Kidney (tissue), 22 donors: ENCODE measurements at places on chromosomes 7 and 10. TPM values are rescaled to one million over a fixed set of nuclear protein-coding genes. Genes with fewer than 3 reads are reported as not detected.

GRCh38 chr10:79402625-79402946 is 42.8 kb downstream of the ZCCHC24 start:
- H3K4me1 ChIP-seq: peaks cover 33% of the 10 kb centered on the region
- H3K27ac ChIP-seq: peak overlapping the region; percentile 48
- H3K36me3 ChIP-seq: no peaks in the 10 kb centered on the region
- no peak overlapping the region for H3K4me3 ChIP-seq
- DNase-seq: no peak

DNA sequence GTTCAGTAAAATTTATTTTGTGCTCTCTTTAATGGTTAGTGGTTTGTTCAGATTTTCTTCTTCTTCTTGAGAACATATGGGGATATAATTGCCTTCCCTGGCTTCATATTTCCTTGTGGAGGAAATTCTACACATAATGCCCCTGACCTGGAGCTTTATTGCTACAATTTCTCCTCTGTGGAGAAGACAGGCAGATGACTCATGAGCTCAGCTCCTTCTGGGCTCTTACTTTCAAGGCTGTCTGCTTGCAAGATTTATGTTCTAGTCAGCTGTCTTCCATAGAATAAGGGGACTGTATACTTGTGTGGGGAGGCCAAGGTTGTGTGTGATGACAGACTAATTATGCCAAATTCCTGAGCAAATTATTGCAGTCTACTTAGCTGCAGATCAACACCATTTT is 1.6 kb downstream of the LRRD1 start:
- no peak overlapping the region for H3K27ac ChIP-seq
- no peaks in the 10 kb centered on the region for H3K27me3 ChIP-seq
- no peaks in the 10 kb centered on the region for H3K4me1 ChIP-seq
- DNase-seq: no peak
- H3K4me3 ChIP-seq: no peak overlapping the region

DNA sequence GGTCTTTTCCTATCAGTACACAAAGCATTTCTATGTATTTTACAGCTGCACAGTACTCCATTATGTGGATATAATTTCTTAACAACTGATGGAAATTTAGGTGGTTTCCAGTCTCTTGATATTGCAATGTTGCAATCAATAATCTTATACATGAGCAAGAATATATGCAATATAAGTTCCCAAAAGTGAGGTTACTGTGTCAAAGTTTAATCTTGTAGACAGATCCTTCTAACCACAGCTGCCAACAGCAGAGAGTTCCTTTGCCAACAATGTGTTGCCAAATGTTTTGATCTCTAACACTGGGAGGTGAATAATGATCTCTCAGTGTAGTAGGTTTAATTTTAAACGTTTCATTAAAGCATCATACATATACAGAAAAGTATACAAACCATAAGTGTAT is 54.5 kb downstream of the CUL2 start:
- peaks cover 14% of the 10 kb centered on the region for H3K36me3 ChIP-seq
- no peak overlapping the region for H3K27ac ChIP-seq
- H3K4me3 ChIP-seq: no peak overlapping the region
- no peaks in the 10 kb centered on the region for H3K4me1 ChIP-seq

GRCh38 chr7:97973206-97973658 is 16.8 kb downstream of the OCM2 start:
- no peaks in the 10 kb centered on the region for H3K27me3 ChIP-seq
- H3K27ac ChIP-seq: no peak overlapping the region
- H3K36me3 ChIP-seq: no peaks in the 10 kb centered on the region
- H3K4me1 ChIP-seq: no peaks in the 10 kb centered on the region
- H3K4me3 ChIP-seq: no peak overlapping the region
- no peak for DNase-seq

DNA sequence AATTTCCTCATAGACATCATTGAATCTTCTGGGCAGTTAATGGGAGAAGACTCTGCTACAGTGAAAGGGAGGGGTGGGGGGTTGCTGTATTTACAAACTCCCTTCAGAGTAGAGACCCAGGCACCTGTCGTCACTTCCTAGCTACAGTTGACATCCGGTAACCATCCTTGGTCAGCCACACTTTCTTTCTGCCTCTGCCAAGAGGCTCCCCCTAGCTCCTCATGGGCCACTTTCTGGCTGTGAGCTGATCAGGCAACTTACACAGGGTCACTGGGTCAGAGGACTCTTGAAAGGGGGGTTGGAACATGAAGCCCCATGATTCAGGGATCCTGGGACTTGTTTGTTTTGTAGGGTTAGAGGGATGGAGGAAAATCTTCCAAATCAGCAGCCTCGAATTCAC is 1.2 kb downstream of the TECPR1 start:
- peak overlapping the region; percentile 70 for H3K4me3 ChIP-seq
- H3K4me1 ChIP-seq: peaks cover 12% of the 10 kb centered on the region
- H3K27ac ChIP-seq: no peak overlapping the region
- H3K36me3 ChIP-seq: no peaks in the 10 kb centered on the region
- H3K27me3 ChIP-seq: no peaks in the 10 kb centered on the region
- no peak for DNase-seq

GRCh38 chr10:23075672-23076071 is 19.7 kb upstream of the MSRB2 start:
- no peaks in the 10 kb centered on the region for H3K36me3 ChIP-seq
- H3K27ac ChIP-seq: no peak overlapping the region
- DNase-seq: no peak
- H3K27me3 ChIP-seq: no peaks in the 10 kb centered on the region
- H3K4me1 ChIP-seq: no peaks in the 10 kb centered on the region

GRCh38 chr10:102279104-102279503 is 33.8 kb downstream of the GBF1 start:
- H3K36me3 ChIP-seq: no peaks in the 10 kb centered on the region
- no peaks in the 10 kb centered on the region for H3K4me1 ChIP-seq

DNA sequence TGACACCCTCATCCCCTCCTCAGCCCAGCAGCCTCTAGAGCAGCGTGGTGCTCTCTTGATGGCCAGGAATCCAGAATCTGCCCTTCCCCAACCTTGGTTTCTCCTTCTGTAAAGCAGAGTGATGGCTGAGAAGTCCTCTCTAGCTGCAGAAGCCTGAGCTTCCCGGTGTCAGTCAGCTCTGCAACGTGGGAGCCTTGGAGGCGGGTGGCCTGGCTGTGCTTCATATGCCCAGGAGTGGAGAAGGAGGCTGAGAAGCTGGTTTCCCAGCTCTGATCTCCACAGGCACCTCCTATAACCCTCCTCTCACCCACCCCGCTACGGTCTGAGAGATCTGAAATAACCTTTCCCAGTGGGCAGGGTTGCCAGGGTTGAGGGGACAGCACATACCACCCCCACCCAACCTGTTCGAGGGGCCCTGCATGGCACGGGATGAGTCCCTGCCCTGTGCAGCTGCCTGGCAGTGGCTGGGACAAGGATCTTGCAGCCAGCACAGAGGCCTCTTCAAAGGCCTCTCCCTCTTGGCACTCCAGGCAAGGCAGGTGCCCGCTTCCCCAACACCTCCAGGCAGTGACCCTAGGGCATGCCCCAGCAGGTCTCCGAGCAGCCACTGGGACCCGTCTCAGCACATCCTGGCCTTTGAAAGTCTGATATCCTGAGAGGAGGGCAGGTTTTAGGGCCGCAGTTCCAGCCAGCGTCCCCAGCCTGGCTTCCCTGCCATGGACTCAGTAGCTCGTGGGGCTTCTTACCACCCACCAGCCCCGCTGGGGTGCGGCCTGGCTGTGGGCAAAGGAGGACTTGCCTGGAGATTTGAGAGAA is 18.3 kb upstream of the SLC29A3 start:
- no peak overlapping the region for H3K4me3 ChIP-seq
- no peak for DNase-seq
- H3K36me3 ChIP-seq: peaks cover 5% of the 10 kb centered on the region
- no peak overlapping the region for H3K27ac ChIP-seq
- no peaks in the 10 kb centered on the region for H3K27me3 ChIP-seq
- no peaks in the 10 kb centered on the region for H3K4me1 ChIP-seq

- H3K27me3 ChIP-seq: no peaks in the 10 kb centered on the region
- no peak overlapping the region for H3K4me3 ChIP-seq
- H3K27ac ChIP-seq: no peak overlapping the region
- H3K36me3 ChIP-seq: no peaks in the 10 kb centered on the region
These were observed 212.8 kb downstream of the MAD1L1 start for GRCh38 chr7:2019711-2020511.

- no peaks in the 10 kb centered on the region for H3K4me1 ChIP-seq
- no peaks in the 10 kb centered on the region for H3K27me3 ChIP-seq
- no peaks in the 10 kb centered on the region for H3K36me3 ChIP-seq
- H3K4me3 ChIP-seq: no peak overlapping the region
- DNase-seq: no peak
These were observed 25.3 kb downstream of the GFRA1 start for GRCh38 chr10:116247691-116248090.

DNA sequence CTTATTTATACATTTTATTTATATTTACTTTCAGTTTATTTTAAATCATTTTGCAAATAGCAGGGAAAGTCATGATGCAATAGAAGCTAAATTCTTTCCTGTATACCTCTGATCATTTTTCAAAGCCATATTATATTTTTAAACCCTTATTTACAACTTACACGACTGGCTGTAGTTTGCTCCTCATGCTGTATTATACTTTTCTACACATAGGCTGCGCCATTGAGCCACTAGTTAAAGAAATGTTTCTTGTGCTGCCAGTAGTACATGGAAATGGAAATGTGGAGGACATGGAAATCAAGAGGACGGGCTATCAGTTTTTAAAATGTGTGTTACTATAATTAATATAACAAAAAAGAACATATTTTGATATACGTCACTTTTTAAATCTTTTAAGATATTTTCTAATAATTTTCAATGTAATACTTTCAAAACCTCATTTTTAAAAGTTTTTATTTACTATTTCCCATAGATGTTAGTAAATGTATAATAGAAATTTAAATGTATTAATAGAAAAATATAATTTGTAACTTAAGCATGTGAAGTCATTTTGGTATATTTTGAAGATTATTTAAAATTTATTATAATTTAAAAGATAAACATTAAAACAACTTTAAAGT is 118.5 kb downstream of the VTI1A start:
- no peaks in the 10 kb centered on the region for H3K27me3 ChIP-seq
- no peaks in the 10 kb centered on the region for H3K4me1 ChIP-seq
- no peak overlapping the region for H3K4me3 ChIP-seq
- no peak overlapping the region for H3K27ac ChIP-seq
- peak; percentile 63 for DNase-seq

DNA sequence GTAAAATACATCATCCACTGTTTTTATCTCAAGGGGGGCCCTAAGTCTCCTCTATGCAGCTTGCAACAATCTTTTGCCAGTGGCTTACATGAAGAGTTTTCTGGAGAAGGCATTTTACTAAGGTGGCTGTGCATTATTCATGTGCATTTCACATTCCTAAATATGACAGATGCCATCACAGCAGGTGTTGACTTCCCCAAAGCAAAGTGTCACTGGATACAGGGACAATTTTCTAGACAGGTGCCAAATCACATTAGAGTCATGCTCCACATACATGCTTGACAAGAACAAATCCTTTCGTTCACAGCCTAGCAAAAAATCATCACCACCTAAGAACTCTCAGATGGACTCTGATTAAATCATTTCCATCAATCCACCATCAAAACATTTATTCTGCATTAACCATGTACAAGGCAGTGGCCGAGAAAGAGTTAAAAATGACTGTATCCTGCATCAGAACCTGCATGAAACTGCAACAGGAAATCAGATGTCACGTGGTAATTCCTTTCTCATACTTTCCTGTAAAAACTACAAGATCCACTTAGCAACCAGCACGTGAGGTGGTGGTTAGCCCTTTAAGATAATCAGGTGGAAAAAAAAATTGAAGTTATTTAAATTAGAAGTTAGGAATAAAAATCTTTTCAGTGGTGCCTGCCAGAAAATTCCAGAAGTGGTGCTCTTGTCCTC is 88.2 kb upstream of the AFAP1L2 start:
- no peaks in the 10 kb centered on the region for H3K36me3 ChIP-seq
- no peak overlapping the region for H3K27ac ChIP-seq

DNA sequence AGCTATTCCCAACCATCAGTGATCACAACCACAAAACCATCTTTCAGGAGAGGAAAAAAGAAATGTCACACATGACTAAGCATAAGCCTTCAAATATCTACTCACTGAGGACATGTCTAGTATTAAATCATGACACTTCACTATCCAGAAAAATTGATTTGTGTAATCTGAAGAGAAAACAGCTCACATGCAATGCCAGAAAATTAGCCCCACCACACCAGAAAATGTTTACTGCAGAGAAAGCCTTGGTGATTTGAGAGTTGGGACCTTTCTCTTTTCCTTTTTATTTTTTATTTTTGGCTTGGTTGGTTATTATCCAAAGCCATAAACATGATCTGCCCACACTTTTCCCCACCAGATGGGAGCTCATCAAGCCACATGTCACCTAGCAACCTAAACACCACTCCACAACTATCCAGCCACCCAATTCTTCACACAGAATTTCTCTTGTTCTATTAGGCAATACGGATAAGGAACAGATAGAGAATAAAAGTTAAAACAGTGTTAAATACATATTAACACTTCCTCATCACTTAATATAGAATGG is 3.1 kb downstream of the PARD3 start:
- no peaks in the 10 kb centered on the region for H3K36me3 ChIP-seq
- no peaks in the 10 kb centered on the region for H3K4me1 ChIP-seq
- no peak overlapping the region for H3K4me3 ChIP-seq
- no peak overlapping the region for H3K27ac ChIP-seq
- no peak for DNase-seq

The ABCB1 gene
- total RNA-seq: 48.3 TPM

The AGAP4 gene
- 17.5 TPM for total RNA-seq

The SFMBT2 gene
- total RNA-seq: 15.3 TPM

The FOXI2 gene
- 1.1 TPM for total RNA-seq

The ITPRID1 gene
- total RNA-seq: not detected

The FAM13C gene
- total RNA-seq: 8.8 TPM

The SLC26A5 gene
- 1.2 TPM for total RNA-seq
